Smooth muscle cell of the coronary artery (primary cell): ENCODE measurements at places on chromosomes 2 and 18. TPM values are rescaled to one million over a fixed set of nuclear protein-coding genes. Genes with fewer than 3 reads are reported as not detected.

PJVK gene
- total RNA-seq, result 0.60 and 2.6 TPM in 2 replicates

MXD1 gene
- 5.5 and 6.1 TPM in 2 replicates for total RNA-seq

TTN gene
- total RNA-seq, result 0.12 and 0.38 TPM in 2 replicates

CMPK2 gene
- 0.15 and 0.35 TPM in 2 replicates for total RNA-seq

CDCA7 gene
- 0.23 and 0.98 TPM in 2 replicates for total RNA-seq

CNDP1 gene
- total RNA-seq, result not detected in 2 replicates

SIGLEC15 gene
- total RNA-seq, result 0.23 and 1.4 TPM in 2 replicates

ASNSD1 gene
- total RNA-seq, result 23.6 and 50.4 TPM in 2 replicates

ZC3H8 gene
- 5.5 and 6.4 TPM in 2 replicates for total RNA-seq

MOCOS gene
- 0.68 and 4.7 TPM in 2 replicates for total RNA-seq

TOGARAM2 gene
- 0.23 TPM in 1 of 2 replicates, not detected in the other for total RNA-seq

ZBTB7C gene
- total RNA-seq, result 4.7 TPM in 1 of 2 replicates, not detected in the other

APLF gene
- total RNA-seq, result 3.8 and 9.0 TPM in 2 replicates

LAMA3 gene
- 0.60 and 17.4 TPM in 2 replicates for total RNA-seq

SCYGR4 gene
- under 0.01 TPM in 1 of 2 replicates, not detected in the other for total RNA-seq

VAMP5 gene
- total RNA-seq, result 65.5 and 97.5 TPM in 2 replicates

CAPN10 gene
- 14.9 and 18.6 TPM in 2 replicates for total RNA-seq

KIF5C gene
- 0.08 and 0.12 TPM in 2 replicates for total RNA-seq

EPB41L3 gene
- total RNA-seq, result 0.68 and 157 TPM in 2 replicates

DTNA gene
- 4.7 and 39.8 TPM in 2 replicates for total RNA-seq

GAD1 gene
- 0.15 and 0.23 TPM in 2 replicates for total RNA-seq

LIMS4 gene
- 1.4 and 11.9 TPM in 2 replicates for total RNA-seq

BUB1 gene
- total RNA-seq, result 1.3 and 9.5 TPM in 2 replicates

IGFBP5 gene
- 68.3 and 246 TPM in 2 replicates for total RNA-seq

DYNAP gene
- total RNA-seq, result not detected in 2 replicates

PIEZO2 gene
- 2.1 and 5.3 TPM in 2 replicates for total RNA-seq

ZSWIM2 gene
- total RNA-seq, result not detected in 2 replicates

PDCD1 gene
- not detected in 2 replicates for total RNA-seq

DLX2 gene
- 0.15 TPM in 1 of 2 replicates, not detected in the other for total RNA-seq

MATN3 gene
- 0.23 and 1.1 TPM in 2 replicates for total RNA-seq

AKAIN1 gene
- total RNA-seq, result not detected in 2 replicates

RAB1A gene
- total RNA-seq, result 107 and 131 TPM in 2 replicates

KCNJ3 gene
- total RNA-seq, result under 0.01 TPM in 1 of 2 replicates, not detected in the other

LRP2 gene
- not detected in 2 replicates for total RNA-seq

MREG gene
- 1.5 and 7.3 TPM in 2 replicates for total RNA-seq

SLC11A1 gene
- 0.12 and 0.15 TPM in 2 replicates for total RNA-seq

PLA2R1 gene
- 15.4 and 22.9 TPM in 2 replicates for total RNA-seq
